ENCODE measurements at places on chromosomes 7 and 10. TPM values are rescaled to one million over a fixed set of nuclear protein-coding genes. Genes with fewer than 3 reads are reported as not detected.

Gene ITGA8
- 0.12 TPM for total RNA-seq

Gene MEIG1
- not detected for total RNA-seq

Gene CALCR
- total RNA-seq, result not detected

Gene KCND2
- total RNA-seq, result 0.28 TPM

Gene ASCC1
- total RNA-seq, result 26.0 TPM

Gene SYT15
- total RNA-seq, result 2.1 TPM

Gene PARD3
- total RNA-seq, result 29.4 TPM
